Vein endothelial cell (primary cell): ENCODE measurements at places on chromosomes 12 and 14. TPM values are rescaled to one million over a fixed set of nuclear protein-coding genes. Genes with fewer than 3 reads are reported as not detected.

FITM1 gene
- 0.65 TPM in 1 of 2 replicates, not detected in the other for total RNA-seq

SLC16A7 gene
- total RNA-seq, result 12.4 and 17.2 TPM in 2 replicates

TPH2 gene
- not detected in 2 replicates for total RNA-seq

LRRC10 gene
- total RNA-seq, result not detected in 2 replicates

CLEC4C gene
- total RNA-seq, result not detected in 2 replicates

KIF26A gene
- total RNA-seq, result 8.2 and 14.6 TPM in 2 replicates

IL31 gene
- total RNA-seq, result not detected in 2 replicates

KCNK13 gene
- total RNA-seq, result under 0.01 and 0.38 TPM in 2 replicates

FBRSL1 gene
- total RNA-seq, result 15.1 and 24.2 TPM in 2 replicates

ANKRD33 gene
- 0.29 and 0.33 TPM in 2 replicates for total RNA-seq
